HFFc6 (cell line): ENCODE measurements at places on chromosomes 4 and X. TPM values are rescaled to one million over a fixed set of nuclear protein-coding genes. Genes with fewer than 3 reads are reported as not detected.

GRCh38 chr4:102500352-102500695 is 835 bp upstream of the NFKB1 start:
- no peak for DNase-seq

DNA sequence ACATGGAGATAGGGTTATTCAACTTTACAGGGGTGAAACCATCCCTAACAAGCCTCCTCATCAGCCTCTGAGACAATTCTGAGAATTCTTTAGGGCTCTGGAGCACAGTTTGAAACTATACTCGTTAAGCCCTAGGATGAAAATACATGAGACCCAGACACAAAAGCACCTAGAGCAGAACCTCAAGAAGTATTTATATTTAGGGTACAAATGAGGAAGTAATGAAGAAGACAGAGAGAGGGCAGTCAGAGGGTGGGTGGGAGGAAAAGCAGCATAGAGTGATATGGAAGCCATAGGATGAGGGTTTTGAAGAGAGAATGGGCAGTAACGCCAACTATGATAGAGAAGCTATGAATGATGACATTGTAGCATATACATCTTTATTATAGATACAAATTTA is 250.3 kb downstream of the DCLK2 start:
- no peak for DNase-seq

- DNase-seq, result no peak
Measured at GRCh38 chr4:151895671-151896070, 134.9 kb upstream of the GATB start.

DNA sequence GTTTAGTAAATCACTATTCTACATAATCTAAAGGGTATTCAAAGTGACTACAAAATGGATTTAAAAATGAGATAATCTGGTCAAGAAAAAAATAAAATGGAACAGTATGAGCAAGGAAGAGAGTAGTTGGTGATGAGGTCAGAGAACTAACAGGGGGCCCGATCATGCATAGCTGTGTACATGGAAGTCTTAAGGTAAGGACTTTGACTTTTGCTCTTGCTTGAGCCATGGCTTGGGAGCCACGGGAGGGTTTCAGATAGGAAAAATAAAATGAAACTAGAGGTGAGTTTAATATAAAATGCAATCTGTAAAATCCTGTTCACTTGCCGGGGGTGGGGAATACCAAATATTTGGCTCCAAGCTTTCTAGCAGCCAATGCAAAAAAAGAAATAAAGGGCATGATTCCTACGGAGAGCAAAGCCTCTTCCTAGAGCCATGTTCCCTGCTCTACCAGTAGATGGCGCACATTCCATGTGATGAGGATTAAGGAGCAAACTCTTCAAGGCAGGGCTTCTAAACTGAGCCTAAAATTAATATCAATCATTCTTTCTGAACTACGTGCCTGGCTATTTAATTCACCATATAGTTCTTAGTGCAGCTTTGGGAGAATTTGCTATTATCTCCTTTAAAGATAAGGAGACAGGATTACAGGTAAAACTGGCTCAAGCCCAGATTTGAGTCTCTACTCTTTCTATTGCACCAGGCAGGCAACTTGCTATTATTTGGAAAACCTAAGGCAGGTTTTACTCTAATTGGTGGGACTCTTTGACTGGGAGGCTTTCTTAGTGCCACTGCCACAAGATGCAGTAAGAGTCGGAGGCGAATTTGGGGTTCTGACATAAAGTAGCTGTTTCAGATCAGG is 6.8 kb upstream of the CLCN5 start:
- peak; percentile 36 for DNase-seq

- DNase-seq, result no peak
Measured at GRCh38 chr4:98290511-98290910, 29.3 kb downstream of the RAP1GDS1 start.

- DNase-seq, result no peak
Measured at GRCh38 chr4:83536362-83537272, 709 bp downstream of the GPAT3 start.

DNA sequence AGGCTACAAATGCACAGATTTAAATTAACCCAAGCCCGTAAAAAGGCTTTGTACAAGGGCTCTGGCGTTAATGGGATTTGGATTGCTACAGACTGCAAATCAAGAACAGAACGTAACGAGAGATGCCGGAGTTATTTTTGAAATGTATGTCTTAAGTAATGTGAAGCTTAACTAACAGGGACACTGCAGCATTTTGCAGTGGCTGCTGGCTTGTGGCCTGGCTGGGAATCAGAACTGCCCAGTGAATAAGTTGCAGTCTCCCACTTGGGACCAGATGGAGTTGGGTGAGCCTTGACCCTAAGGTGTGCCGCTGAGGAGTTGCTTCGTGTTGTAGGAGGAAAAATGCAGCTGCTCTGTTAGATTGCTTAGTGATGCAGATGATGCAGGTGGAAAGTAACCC is 318.4 kb downstream of the DHX15 start:
- no peak for DNase-seq

- peak; percentile 73 for DNase-seq
Measured at GRCh38 chr4:165994701-165995100, 121.7 kb downstream of the TLL1 start.

- no peak for DNase-seq
Measured at GRCh38 chrX:153830640-153831428, 490 bp upstream of the PDZD4 start.

GRCh38 chrX:41334363-41335197 is 618 bp downstream of the DDX3X start:
- DNase-seq, result peak; percentile 35

DNA sequence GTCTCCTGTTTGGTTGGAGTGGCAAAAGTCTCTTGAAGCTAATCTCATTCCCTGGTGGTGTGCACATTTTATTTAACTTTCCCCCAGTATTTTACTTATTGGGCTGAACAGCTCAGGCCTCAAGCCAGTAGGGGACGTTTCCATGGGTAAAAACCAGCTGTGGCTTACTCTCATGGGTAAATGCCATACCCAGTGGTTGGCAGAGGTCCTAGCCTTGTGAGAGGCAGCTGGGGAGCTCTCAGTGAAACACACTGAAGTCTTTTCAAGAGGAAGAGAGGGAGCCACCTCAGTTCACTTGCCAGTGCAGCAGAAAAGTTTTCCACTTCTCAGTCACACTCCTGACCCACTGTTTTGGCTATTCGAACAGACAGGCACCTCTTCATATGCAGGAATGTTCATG is 1964.2 kb downstream of the ARAP2 start:
- no peak for DNase-seq

Gene CLDN22
- total RNA-seq, result not detected in 3 replicates

Gene SLC26A1
- 0.19 TPM in 1 of 3 replicates, not detected in the others for total RNA-seq

Gene HPGD
- total RNA-seq, result not detected in 2 replicates

Gene MAGEA9B
- not detected in 3 replicates for total RNA-seq

Gene FAM149A
- total RNA-seq, result not detected in 3 replicates
